ENCODE measurements at places on chromosomes 7 and 10.

- DNase-seq = no peak
Observed at GRCh38 chr7:55569797-55570196, 2.5 kb downstream of the VOPP1 start.

- no peak for DNase-seq
Observed at GRCh38 chr10:125027871-125028869, 86.2 kb downstream of the ZRANB1 start.

DNA sequence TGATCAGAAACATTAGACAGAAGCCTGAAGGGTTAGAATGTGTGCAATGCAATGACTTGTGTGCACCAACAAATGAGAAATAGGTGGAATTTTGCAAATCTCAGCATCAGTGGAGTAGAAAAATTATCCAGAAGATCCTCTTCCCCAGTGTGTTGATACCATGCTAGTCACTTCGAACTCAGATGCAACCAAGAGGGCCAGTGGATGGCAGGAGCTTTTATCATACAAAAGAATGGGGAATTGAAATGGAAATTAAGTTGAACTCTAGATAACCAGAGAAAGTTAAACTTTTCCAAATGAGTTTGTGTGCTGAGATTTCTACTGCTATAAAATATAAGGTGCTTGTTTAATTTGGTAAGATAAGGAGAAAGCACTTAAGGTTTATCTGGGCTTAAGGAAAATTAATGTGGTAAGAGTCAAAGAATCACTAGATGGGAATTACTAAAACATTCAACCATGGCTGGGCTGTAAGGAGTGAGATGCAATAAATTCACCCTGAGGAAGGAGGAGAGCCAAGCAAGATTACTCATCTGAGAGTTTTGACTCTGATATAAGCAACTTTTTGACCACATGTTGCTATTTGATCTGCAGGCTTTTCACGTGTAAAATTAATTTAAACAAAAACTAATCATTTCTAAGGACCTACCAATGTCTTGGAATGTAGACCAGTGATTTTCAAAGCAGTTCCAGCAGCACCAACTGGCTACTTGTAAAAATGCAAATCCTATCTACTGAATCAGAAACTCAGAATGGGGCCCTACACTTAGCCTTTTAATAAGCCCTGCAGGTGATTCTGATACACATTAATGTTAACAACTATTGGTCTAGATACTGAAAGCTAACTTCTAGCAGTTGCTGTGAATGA lies 113.2 kb downstream of the CDC14C start:
- no peak for DNase-seq

GRCh38 chr10:70227548-70228320 lies 5.5 kb downstream of the PPA1 start:
- DNase-seq = no peak

DNA sequence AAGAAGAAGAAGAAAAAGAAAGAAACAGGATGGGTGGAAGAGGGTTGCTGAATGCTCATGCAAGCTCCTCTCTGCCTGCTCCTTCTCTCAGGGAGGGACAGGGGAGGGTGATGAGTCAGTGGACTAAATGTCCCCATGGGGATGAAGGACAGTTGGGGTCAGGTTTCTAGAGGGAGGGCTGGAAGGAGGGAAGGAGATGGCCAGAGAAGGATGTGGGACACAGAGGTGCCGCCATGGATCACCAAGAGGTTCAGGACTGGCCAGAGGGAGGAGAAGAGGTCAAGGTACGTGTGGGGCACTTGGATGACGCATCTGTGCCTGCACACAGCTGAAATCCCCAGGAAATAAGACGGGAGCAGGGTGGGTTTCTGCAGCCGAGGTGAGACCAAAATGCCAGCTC lies 88.9 kb upstream of the GTF2I start:
- DNase-seq = no peak

DNA sequence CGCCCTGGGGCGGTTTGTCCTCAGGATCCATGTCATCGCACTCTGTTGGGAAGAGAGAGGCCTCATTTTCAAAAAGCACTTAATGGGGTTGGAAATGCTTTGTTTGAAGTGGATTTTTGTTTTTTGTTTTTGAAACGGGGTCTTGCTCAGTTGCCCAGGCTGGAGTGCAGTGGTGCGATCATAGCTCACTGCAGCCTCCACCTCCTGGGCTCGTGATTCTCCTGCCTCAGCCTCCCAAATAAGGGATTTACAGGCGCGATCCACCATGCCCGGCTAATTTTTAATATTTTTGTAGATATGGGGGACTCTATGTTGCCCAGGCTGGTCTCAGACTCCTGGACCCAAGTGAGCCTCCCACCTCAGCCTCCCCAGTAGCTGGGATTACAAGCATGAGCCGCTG lies 735 bp downstream of the FKBP6 start:
- no peak for DNase-seq

Measured in inflammatory macrophage treated with lipopolysaccharide for 1 hour (primary cell).